ENCODE measurements at places on chromosomes 4 and X. TPM values are rescaled to one million over a fixed set of nuclear protein-coding genes. Genes with fewer than 3 reads are reported as not detected.

S100P gene
- total RNA-seq: not detected

- no peak overlapping the region for H3K4me3 ChIP-seq
- no peaks in the 10 kb centered on the region for H3K36me3 ChIP-seq
- no peak for DNase-seq
- no peaks in the 10 kb centered on the region for H3K4me1 ChIP-seq
- no peak overlapping the region for H3K27ac ChIP-seq
These were observed 269.2 kb downstream of the HNRNPD start for GRCh38 chr4:82104578-82104977.

DNA sequence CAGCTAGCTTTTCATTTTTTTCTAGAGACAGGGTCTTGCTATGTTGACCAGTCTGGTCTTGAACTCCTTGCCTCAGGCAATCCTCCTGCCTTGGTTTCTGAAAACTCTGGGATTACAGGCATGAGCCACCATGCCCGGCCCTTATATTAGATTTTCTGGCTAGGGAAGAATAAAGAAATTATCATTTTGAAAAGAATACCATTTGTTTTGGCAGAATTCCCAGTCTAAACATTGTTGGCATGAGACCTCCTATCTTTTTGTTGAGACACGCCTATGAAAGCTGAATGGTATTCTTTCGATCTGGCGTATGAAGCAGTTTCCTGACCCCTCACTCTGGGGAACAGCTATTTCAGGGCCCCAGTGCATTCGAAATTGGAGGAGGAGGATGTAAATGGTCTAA, 107.0 kb downstream of the REPS2 start:
- no peak overlapping the region for H3K27ac ChIP-seq
- no peak overlapping the region for H3K4me3 ChIP-seq
- H3K36me3 ChIP-seq: peaks cover 2% of the 10 kb centered on the region
- no peaks in the 10 kb centered on the region for H3K4me1 ChIP-seq
- no peaks in the 10 kb centered on the region for H3K27me3 ChIP-seq

GRCh38 chr4:148845609-148846008, 403.4 kb upstream of the NR3C2 start:
- DNase-seq: no peak
- H3K27ac ChIP-seq: no peak overlapping the region
- no peak overlapping the region for H3K4me3 ChIP-seq
- H3K36me3 ChIP-seq: no peaks in the 10 kb centered on the region

- H3K36me3 ChIP-seq: no peaks in the 10 kb centered on the region
- no peak for DNase-seq
- H3K4me1 ChIP-seq: no peaks in the 10 kb centered on the region
- H3K27me3 ChIP-seq: no peaks in the 10 kb centered on the region
- H3K27ac ChIP-seq: no peak overlapping the region
These were observed 82.8 kb downstream of the TAB3 start for GRCh38 chrX:30806187-30806728.

TMEM150C gene
- 5.6 TPM for total RNA-seq

- H3K27me3 ChIP-seq: no peaks in the 10 kb centered on the region
- no peak for DNase-seq
- no peaks in the 10 kb centered on the region for H3K4me1 ChIP-seq
These were observed 10.3 kb upstream of the DCTD start for GRCh38 chr4:182927505-182927904.

DNA sequence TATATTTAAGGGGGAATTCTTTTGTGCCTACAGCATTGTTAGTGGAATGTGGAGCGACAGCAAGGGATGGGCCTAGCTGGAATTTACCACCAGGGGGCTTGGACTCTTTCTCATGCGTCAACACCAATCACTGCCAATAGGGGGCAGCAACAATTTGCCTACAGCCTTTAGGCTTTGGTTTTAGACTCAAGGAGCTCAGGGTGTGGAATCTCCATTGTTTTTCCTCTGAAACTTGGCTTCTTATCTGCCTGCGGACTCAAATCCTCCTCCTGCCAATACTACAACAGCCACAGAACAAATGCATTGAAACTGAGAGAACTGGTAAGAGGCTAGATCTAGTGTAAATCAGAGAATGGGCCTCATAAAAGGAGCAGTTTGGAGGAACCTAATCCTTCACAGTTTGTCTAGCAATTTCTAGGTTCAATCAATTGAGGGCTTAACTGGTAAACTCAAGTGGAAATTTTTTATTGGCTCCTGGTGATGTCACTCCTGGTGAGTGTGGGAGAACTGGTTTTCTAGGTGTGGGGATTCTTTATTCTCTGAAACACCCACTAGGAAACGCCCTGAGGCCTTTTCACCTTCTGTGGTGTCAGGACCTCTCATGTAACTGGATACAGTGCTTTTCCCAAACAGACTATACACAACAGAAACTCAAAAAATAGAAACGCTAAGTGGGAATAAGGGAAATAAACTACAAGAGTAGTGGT, 27.9 kb upstream of the TMSB4X start:
- no peaks in the 10 kb centered on the region for H3K36me3 ChIP-seq
- no peaks in the 10 kb centered on the region for H3K4me1 ChIP-seq
- H3K4me3 ChIP-seq: no peak overlapping the region
- peak; percentile 69 for DNase-seq
- H3K27ac ChIP-seq: no peak overlapping the region

DNA sequence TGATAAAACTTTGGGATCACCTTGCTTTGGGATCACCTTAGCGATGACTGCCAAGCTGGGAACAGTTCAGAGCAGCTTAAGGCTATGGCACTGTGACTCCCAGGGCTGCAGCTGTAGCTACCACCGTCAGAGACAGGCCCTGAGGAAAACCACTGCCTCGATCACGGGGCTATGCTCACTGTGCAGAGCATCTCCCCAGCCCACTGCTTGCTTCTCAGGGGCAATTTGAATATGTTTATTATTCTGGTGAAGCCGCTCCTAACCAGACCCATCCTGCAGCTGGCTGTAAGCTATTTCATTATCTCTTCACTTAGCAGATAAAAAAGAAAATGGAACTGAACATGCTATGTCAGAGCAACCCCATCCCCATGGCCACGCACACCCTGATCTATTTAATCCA, 328.5 kb downstream of the EVC2 start:
- no peak for DNase-seq
- H3K36me3 ChIP-seq: no peaks in the 10 kb centered on the region
- no peaks in the 10 kb centered on the region for H3K27me3 ChIP-seq
- no peaks in the 10 kb centered on the region for H3K4me1 ChIP-seq
- no peak overlapping the region for H3K4me3 ChIP-seq

DNA sequence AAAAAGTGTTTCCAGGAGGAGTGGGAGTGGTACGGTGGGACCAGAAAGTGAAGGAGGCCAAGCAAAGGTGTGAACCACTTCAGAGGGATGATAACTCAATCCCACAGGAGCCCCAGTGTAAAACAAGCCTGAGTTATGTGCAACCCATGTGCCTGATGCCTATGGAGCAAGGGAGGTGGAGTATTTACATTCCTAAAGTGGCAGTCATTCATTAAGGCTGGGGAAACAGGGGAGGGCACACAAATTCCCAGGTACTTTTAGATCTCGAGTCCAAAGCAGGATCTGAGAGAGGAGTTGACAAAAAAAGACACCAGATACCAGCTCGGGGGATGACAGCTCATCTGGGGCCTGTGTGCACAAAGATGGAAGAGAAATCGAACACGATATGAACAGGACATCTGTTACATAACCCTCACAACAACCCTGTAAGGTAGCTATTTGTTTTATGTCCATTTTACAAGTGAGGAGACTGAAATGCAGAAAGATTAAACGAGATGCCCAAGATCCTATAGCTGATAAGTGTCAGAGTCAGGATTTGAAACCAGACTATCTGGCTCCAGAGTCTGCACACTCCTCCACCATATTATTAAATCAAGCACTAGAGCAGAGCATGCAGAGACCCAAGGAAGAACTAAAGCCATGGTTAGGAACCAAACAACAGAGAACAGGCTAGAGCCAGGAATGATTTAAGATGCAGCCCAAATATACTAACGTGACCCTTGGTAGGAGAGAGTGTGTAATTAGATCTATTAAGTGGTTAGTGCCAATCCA, 91.9 kb upstream of the MAPK10 start:
- H3K4me1 ChIP-seq: no peaks in the 10 kb centered on the region
- DNase-seq: peak; percentile 41
- H3K4me3 ChIP-seq: no peak overlapping the region
- H3K36me3 ChIP-seq: no peaks in the 10 kb centered on the region

GIMD1 gene
- total RNA-seq: not detected

GRCh38 chrX:16488959-16489358, 161.0 kb upstream of the S100G start:
- no peaks in the 10 kb centered on the region for H3K27me3 ChIP-seq
- no peaks in the 10 kb centered on the region for H3K4me1 ChIP-seq
- no peak overlapping the region for H3K4me3 ChIP-seq
- no peaks in the 10 kb centered on the region for H3K36me3 ChIP-seq
- no peak for DNase-seq

DNA sequence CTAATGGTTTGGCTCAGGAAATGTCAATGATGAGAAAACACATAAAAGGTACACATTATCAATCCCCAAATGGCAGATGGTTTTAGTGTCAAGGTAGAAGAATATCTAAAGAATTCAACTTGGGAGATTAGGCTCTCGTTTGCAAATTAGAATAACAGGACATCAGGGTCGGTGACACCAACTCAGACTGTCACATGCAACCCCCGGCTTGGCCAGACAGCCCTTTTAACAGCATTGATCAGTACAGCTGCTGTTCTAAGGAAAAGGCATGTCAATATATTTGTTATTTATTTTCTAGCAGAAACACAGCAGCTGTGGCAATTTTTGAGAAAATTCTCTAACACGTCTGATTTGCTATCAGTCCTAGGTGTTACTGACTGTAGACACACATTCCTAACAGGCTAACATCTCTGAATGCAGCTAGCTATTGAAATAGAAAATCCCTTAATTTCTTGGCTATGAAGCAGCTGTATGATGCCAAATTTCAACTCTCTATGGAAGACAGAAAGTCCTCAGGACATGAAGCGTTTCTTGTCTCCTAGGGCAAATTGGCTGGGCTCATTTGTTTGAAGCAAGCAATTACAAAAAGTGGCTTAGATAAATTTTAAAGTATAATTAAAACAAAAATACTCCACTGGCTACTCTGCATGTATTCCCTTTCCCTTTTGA, 269.0 kb upstream of the CXXC4 start:
- no peak overlapping the region for H3K27ac ChIP-seq
- H3K4me1 ChIP-seq: no peaks in the 10 kb centered on the region
- DNase-seq: no peak

- DNase-seq: peak; percentile 56
These were observed 556.3 kb downstream of the PPARGC1A start for GRCh38 chr4:23333556-23333945.

- H3K27ac ChIP-seq: no peak overlapping the region
- no peaks in the 10 kb centered on the region for H3K36me3 ChIP-seq
- H3K4me1 ChIP-seq: no peaks in the 10 kb centered on the region
- no peak overlapping the region for H3K4me3 ChIP-seq
- peaks cover 24% of the 10 kb centered on the region for H3K27me3 ChIP-seq
These were observed 3.7 kb upstream of the NR0B1 start for GRCh38 chrX:30312858-30313257.

DNA sequence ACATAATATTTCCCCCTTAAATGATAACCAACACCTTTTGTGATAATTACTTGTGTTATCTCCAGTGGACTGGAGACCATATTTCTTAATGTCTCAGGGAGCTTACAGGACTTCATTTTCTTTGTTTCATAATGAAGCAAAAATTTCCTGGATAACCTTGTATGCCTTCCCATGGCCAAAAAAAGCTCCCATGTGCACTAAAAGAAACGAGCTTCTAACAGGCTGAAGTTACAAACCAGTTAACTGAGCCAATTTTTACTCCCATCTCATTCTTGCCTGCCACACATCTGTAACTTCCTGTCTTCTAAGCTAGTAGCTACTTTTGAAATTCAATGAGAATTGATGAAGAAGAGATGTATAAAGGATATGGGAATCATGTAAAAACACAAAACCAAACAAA, 32.8 kb downstream of the GATB start:
- H3K4me3 ChIP-seq: no peak overlapping the region
- no peak for DNase-seq
- H3K4me1 ChIP-seq: no peaks in the 10 kb centered on the region
- no peaks in the 10 kb centered on the region for H3K36me3 ChIP-seq

DNA sequence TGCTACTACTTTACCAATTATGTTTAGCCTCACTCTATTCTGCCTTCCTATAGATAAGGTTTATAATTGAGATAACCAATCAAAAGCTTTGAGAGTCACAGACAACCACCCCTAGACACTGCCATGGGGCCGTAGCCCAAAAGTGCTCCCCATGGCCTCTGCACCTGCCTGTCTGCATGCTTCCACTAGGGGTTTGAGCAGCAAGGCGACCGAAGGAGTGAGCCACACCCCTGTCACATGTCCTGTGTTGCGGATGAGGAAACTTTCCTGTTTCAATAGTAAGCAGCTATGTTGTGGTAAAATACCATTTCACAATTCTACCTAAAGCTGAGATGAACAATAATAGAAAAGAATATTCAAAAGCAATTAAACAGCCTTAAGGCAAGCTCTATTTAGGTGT, 856.0 kb upstream of the FRG1 start:
- no peak overlapping the region for H3K27ac ChIP-seq
- H3K4me1 ChIP-seq: no peaks in the 10 kb centered on the region
- H3K36me3 ChIP-seq: no peaks in the 10 kb centered on the region
- no peak overlapping the region for H3K4me3 ChIP-seq

DNA sequence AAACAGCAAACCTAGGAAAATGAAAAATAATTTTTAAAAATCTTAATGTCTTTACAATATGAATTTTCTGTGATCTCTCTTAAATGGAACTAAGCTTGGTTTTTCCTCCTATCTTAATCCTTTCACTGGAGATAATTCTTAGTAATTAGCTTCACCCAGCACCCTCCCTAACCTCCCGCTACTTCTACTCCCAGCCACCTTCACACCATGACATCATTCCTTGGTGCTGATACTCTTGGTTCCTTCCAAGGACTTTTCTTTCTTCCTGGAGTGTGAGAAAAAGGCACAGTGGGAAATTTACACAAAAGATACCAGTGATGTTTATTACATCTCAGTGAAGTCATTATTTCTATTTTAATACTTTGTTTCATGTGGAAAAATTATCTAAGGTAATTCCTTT, 163.6 kb upstream of the PLAC1 start:
- H3K27me3 ChIP-seq: no peaks in the 10 kb centered on the region
- DNase-seq: no peak
- H3K4me3 ChIP-seq: no peak overlapping the region
- H3K36me3 ChIP-seq: no peaks in the 10 kb centered on the region
- no peak overlapping the region for H3K27ac ChIP-seq
- peaks cover 3% of the 10 kb centered on the region for H3K4me1 ChIP-seq

DNA sequence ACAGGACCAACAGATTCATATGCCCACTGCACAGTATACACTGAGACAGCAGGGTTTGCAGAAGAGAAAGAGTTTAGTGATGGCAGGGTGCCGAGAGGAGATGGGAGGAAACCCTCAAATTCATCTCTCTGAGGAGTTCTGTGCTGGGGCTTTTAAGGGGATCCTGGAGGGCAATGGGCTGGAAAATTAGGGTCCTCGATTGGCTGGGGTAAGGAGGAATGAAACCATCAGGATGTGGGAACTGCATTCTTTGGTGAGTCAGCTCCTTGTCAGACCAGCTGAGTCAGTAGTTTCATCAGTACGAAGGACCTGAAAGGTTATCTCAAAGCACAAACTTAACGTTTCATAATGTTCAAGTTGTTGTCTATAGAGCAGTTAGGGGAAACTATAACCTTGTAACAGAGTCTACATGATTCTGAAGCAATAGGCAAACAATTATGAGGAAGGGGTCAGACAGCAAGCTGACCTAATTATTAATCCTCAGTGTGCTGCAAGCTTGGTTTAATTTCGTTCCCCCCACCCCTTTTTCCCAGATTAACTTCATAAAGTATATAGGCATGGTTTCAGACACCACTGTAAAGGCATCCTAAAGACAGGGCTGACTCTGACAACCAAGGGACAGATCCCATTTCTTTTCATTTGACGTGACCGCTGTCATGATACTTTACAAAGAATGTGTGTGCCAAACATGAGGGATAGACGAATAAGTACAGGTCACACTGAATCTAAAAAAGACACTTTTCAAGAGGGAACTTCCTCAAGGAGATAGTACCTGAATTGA, 1.5 kb upstream of the MSMO1 start:
- peak overlapping the region; percentile 67 for H3K4me3 ChIP-seq
- no peaks in the 10 kb centered on the region for H3K36me3 ChIP-seq
- H3K4me1 ChIP-seq: peaks cover 14% of the 10 kb centered on the region

RELL1 gene
- 24.4 TPM for total RNA-seq

Data from cardiac muscle cell (in vitro differentiated cells and primary cell).